Stimulated activated CD4-positive, alpha-beta T cell treated with anti-CD3 and anti-CD28 coated beads, Interleukin-15, amount 100 ng/mL, for 24 hours (primary cell): ENCODE measurements at places on chromosomes 4 and X.

DNA sequence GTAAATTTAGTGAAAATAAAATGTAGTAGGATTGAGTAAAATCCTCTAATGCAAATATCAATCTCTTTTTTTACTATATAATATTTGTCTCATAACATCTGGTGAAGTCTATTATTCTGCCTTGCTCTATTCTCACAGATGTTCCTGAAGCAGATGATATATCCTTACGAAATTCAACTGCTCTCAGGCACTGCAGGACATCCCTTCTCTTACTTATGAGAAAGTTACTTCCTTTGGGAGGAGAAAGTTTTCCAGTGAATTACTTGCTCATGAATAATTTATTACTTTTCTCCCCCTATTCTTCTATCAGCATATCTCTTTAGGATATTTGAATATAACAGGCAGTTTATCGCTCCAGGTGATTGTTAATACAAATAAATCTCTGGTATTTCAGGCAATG, 75.6 kb upstream of the AGA start:
- no peak for DNase-seq

DNA sequence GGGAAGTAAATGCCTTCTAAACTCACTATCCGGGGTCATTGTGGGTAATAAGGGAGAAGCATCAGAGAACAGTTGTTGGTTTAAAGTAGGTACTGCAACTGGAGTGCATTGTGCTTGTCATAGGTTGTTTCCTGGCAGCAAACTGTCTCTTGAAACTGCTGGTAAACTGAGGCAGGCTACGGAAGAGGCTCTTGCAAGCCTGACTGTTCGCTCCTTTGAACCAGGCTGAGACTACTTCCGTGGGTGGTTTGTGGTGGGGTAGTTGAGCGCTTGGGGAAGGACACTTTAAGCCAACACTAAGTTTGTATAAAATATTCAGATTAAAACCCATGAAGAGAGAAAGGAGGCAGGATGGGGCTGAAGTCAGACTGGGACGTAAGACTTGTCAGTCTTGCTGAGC, 45.2 kb upstream of the WDR1 start:
- peak; percentile 29 for DNase-seq

GRCh38 chr4:111649308-111649707, 495.9 kb upstream of the FAM241A start:
- DNase-seq: no peak

DNA sequence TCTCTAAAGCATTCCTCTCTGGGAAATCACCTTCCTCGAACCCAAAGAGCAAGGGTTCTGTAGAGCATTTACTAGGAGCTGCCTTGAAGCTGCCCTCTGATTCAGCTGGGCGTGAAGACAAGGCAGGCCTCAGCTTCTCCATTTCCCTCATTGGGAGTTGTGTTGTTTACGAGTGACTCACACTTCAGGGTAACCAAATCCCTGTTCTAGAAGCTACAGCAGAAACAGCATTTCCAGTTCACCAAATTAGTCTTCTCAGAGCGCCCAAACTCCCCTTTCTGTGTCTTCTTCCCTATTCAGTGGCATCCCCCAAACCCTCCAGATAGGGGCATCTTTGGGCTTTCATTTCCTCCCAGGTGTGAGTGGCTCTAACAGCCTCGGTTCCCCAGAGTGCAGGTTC, 863 bp upstream of the XPNPEP2 start:
- DNase-seq: no peak

- DNase-seq: no peak
Measured at GRCh38 chrX:12610079-12610478, 181.1 kb upstream of the PRPS2 start.
